Caki2 (cell line): ENCODE measurements at places on chromosomes 11 and 22.

DNA sequence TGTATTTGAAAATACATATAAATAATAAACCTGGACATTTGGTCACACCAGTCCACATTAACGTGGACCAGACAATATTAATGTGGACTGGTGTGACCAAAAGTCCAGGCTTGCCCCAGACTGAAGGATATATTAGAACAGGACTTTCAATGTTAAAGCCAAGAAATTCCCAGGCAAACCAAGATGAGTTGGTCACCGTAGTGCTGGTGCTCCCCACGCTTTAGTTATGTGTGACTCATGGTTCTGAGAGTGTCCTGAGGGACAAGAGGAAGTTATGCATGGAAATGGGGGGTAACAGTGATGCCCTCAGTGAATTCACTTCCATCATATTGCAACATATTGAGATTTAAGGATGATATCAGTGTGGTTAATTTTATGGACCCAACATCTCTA is 31.4 kb downstream of the POU2AF1 start:
- no peak for DNase-seq

- DNase-seq = no peak
Observed at GRCh38 chr11:126339073-126339862, 16.2 kb upstream of the ST3GAL4 start.

GRCh38 chr22:31604137-31604705 is 57.8 kb downstream of the PISD start:
- DNase-seq = no peak

- no peak for DNase-seq
Observed at GRCh38 chr11:86802146-86802545, 1.8 kb downstream of the PRSS23 start.

DNA sequence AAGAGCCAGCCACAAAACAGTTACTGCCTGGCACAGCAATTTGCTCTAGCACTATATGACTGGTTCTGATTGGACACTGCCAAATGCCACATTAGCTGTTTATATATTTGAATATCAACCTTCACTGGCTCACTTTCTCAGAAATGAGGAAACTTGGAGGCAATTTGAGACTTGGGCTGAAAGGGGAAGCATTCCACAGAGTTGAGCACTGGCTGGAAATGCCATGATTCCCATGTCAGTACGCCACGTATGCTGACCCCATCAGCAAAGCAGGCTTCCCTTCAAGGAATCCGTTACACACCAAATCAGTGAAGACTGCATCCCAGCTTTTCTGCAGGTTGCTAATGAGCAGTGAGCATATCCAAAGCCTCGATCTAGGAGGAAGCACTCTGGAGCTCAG is 34.7 kb downstream of the GALNT18 start:
- no peak for DNase-seq

GRCh38 chr22:43272869-43273318 is 70.3 kb downstream of the SCUBE1 start:
- no peak for DNase-seq
